ENCODE measurements at places on chromosomes 4 and X.

- DNase-seq, result no peak
Measured at GRCh38 chr4:138400543-138400942, 158.4 kb upstream of the SLC7A11 start.

DNA sequence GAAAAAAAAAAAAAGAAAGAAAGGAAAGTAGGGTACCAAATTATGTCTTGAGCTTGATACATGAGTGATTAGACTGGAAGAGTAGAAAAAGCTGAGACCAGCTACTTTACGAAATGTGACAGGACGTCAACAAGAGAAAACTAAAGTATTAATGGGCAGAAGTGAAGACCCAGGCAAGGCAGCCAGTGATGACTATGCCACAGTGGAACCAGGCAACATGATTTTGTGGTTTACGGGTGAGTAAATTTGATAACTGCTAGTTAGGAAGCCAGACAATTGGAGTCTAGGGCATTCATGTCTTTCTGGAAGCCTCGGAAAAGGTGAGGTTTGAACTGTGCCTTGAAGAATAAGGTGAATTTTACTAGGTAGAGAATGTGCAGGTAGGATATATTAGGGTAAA lies 326.4 kb downstream of the TENM3 start:
- no peak for DNase-seq

DNA sequence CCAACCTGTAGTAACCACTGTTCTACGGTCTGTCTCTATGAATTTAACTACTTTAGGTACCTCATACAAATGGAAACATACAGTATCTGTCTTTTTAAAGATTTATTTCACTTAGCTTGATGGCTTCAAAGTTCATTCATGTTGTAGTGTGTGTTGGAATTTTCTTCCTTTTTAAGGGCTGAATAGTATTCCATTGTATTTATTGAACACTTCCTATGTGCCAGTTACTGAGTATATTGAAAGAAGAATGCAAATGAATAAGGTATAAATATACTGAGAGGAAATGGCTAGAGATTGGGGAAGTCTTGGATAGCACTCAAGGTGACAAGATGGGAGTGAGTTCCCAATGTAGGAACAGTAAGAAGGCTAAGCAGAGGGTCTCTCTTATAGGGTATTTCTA lies 17.3 kb downstream of the TBC1D19 start:
- no peak for DNase-seq

DNA sequence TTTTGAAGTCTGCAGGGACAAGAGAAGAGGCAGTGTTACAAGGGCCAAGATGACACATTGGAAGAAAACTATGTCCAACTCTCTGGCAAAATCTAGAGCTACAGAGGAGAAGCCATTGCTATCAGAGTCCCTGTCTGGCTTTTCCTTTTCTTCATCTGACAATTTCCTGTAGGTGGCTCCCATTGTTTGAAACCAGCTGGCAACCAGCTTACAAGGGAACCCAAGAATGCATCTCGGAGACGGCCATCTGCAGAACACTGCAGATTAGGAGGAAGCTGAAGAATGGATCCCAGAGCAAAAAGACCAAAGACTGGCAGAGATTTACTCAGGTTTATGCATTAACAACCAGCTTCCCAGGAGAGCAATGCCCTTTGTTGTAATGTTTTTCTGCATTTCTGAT lies 216.2 kb upstream of the CTSO start:
- DNase-seq, result no peak

DNA sequence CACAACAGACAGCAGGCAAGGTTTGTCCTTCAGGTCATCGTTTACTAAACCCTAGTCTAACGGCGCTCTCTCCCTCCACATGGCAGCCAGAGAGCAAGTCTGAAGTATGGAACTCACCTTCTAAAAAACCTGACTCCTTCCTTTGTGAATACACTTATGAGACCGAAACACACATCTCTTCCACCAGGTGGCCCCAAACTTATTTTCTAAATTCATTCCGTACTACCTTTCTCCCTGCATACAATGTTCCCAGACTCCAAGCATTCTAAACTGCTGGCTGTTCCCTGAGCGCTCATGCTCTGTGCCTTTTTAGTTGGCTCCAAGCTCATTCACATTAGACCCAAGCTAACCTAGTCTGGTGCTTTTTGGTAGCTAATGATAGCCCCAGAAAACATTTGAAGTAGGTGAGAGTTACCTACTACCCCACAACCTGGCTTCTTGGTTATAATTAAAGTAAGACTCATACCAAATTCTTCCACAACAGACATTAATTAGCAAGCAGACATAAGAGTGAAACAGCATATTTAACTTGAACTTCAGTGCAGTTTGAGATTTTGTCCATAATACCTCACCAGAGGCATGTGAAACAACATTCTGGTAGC lies 67.6 kb upstream of the DCLK2 start:
- DNase-seq, result no peak

DNA sequence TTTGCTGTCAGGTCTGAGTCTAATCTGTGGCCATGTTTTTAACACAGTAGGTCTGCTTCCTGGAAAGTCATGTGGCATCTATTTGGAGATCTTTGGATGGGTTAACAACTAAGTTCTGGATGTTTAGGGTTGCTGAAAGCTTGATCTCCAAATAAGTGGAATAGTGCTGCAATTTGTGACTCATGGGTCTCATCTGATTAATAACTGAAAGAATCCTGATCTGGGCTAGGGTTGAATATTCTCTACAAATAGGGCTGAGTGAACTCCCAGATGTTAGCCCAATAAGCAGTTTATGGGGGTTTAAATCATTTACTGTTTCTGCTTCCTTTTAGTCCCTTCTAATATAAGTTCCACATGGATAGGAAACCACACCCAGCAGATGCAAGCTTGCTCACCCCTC lies 23.1 kb downstream of the CT47C1 start:
- DNase-seq, result no peak

GRCh38 chr4:80500613-80501012 lies 165.1 kb downstream of the CFAP299 start:
- DNase-seq, result no peak

DNA sequence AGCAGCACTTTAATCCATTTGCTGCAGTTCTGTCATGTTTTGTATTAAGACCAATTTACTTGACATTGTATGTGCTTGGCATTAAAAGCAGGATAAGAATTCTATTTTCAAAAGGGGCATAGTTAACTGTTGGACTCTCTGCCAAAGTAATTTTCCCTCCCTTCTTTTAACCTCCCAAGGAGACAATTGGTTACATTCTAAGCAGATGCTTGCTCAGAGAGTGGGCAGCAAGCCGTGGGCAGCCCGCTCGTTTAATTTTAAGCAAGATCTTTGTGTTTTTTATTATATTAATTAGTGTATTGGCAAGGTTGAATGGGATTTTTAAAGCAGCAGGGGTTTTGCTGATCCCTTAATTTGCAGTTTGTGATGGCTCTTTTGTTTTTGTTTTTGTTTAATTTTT lies 37.1 kb upstream of the KLHL8 start:
- no peak for DNase-seq

DNA sequence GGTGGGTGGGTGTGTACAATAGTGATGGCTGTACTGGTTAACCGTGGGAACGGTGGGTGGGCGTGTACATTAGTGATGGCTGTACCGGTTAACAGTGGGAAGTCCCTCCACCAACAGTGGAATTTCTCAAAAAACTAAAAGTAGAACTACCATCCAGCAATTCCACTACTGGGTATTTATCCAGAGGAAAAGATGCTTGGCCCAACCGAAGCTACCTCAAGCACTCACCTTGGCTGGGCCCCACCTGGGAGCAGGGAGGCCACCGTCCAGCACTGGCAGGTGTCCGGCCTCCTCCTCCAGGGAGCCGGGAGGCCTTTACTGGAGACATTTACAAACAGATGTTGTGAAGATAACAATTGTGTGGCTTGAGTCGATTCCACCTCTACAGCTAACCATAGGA lies 6.0 kb upstream of the MAEA start:
- no peak for DNase-seq

GRCh38 chr4:102593147-102593546 lies 92.0 kb downstream of the NFKB1 start:
- DNase-seq, result no peak

- no peak for DNase-seq
Measured at GRCh38 chr4:93540562-93540961, 288.0 kb upstream of the ATOH1 start.

DNA sequence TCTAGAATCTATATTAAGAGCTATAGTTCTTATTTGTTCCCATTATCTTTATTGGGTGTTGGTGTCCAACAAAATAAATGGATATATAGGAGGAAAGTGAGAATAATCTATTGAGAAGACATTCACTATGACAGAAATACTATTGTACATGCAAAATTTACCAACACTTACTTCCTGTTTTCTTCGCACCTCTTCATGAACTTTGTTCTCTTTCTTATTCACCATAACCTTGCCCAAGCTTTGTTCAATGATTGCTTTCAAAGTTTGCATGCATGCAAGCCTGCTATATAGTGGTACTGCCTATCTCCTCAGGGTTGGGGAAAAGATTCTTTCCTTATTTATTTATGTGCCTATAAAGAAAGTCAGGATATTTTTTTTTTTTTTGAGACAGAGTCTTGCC lies 176.4 kb upstream of the JADE1 start:
- no peak for DNase-seq

DNA sequence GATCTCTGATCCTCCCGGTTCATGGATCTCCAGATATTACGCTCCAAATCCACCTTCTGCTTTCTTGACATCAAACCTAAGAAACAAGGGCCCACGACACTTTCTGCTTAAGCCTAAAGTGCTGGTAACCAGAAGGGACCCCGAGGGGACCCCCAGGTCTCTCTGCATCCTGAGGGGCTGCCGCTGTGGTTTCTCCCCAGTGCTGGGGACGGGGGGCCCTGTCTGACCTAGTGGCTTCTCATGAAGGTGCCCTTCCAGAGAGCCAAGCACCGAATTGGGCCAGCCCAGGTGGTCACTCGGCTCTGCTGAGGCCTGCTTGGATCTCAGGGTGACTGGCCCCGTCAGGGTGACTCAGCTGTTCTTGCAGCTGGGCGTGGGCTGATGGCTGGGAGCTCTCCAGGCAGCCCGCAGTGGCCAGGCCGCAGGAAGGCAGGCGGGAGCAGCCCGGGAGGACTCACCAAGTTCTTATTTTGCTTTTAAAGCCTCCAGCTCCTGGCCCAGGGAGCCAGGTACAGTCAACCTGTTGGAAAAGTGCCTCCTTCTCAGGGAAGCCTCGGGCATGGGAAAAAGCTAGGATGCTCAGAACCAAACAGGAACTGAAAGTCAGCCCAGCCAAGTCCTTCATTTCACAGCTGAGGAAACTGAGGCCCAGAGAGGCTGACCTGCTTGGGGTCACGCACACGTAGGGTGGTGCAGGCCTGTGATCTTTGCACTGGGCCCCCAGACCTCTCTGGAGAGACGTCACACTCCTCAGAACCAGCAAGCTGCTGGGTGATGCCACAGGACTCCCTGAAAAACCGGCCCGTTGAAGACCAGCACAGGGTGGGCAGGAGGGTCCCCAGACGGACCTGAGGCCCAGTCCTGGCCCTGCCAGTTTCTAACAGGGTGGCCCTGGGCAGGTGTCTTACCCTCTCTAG lies 16.7 kb downstream of the BLOC1S4 start:
- DNase-seq, result no peak

DNA sequence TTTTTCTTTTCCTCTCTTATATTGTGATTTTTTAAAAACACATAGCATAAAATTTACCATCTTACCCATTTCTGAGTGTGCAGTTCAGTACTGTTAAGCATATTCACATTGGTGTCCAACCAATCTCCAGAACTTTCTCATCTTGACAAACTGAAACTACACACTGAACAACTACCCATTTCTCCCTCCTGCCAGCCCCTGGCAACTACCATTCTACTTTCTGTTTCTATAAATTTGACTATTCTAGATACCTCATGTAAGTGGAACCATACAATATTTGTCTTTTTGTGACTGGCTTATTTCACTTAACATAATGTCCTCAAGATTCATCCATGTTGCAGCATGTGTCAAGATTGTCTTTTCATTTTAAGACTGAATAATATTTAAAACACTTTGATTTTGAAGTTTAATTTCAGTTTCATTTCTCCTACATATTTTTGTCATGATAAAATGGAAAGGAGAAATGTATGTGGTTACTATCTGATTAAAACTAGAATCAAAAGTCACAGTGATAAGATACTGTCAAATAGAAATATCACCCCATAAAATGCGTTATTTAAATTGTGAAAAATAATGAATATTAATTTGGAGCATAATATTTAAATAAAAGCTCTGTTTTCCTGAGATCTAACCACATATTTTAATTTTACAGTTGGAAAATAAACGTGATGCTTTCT lies 122.8 kb downstream of the DIPK2B start:
- DNase-seq, result no peak

GRCh38 chr4:99872570-99872969 lies 21.7 kb downstream of the LAMTOR3 start:
- no peak for DNase-seq

DNA sequence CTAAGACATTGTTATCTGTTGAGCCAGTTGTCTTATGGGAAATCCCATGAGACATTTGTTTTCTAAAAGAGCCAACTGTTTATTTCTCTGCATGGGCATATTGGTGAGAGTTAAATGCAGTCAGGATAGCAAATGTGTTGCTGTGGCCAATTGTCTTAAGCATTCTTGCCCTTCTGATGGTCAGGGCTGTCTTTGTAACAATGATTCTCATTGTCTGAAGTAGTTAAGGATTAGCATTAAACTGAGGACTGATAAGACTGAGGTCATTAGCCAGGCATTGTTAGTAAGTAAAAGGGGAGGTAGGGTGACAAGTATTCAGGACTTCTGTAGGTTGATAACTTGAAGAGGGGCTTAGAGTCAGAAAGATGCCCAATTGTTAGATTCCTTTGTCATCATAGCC lies 11.2 kb upstream of the MORF4L2 start:
- no peak for DNase-seq

GRCh38 chr4:74543983-74544382 lies 99.0 kb downstream of the AREG start:
- DNase-seq, result no peak

GRCh38 chr4:70315928-70316327 lies 18.9 kb upstream of the CABS1 start:
- DNase-seq, result no peak

Measured in stimulated activated CD8-positive, alpha-beta memory T cell treated with anti-CD3 and anti-CD28 coated beads, Interleukin-2, amount 100 ng/mL, for 1 hour (primary cell).